ENCODE measurements at places on chromosomes 2 and 18. TPM values are rescaled to one million over a fixed set of nuclear protein-coding genes. Genes with fewer than 3 reads are reported as not detected.

The CABYR gene
- total RNA-seq, result 6.7 TPM

The GAREM2 gene
- total RNA-seq, result 3.3 TPM

The FRZB gene
- 0.32 TPM for total RNA-seq

The SETBP1 gene
- total RNA-seq, result 32.0 TPM

The NT5C1B gene
- not detected for total RNA-seq

The FOXD4L1 gene
- 0.32 TPM for total RNA-seq

Data from hair follicle dermal papilla cell (primary cell).